CD8-positive, alpha-beta T cell (primary cell): ENCODE measurements at places on chromosomes 5 and 9.

DNA sequence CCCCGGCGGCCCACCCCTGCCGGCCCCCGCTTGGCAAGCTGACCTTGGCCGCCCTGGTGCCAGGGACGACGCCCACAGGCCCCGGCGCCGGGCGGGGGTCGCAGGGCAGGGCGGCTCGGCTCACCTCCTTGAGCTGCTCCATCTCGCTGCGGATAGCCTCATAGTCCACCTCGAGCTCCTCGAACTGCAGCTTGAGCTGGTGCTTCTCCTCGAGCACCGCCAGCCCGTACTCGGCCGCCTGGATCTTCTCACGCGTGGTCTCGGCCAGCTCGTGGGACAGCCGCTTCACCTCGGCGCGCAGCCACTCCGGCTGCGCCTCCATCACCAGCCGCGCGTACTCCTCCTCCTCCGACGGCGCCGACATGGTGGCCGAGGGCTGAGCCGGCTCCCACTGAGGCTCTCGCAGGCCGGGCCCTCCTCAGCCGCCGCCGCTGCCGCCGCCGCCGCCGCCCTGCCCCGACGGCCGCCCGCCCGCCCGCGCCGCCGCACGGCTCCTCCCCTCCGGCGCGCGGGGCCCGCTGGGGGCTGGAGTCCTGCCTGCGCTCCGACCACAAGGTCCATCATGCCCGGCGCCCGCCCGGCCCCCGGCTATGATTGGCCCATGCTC is at the start of gene BICD2:
Gene BICD2, minus strand, starts transcription at position 453 of the 607 bp plus-strand sequence. Its CDS starts 89 bp downstream, at position 364.
- no peak for DNase-seq

- DNase-seq: no peak
Measured at GRCh38 chr5:29218138-29218537, 1975.3 kb upstream of the CDH6 start.

GRCh38 chr5:134491841-134492442 is 33.5 kb upstream of the JADE2 start:
- no peak for DNase-seq

GRCh38 chr9:127979333-127980059 is 1.3 kb downstream of the EEIG1 start:
- DNase-seq: peak; percentile 41

DNA sequence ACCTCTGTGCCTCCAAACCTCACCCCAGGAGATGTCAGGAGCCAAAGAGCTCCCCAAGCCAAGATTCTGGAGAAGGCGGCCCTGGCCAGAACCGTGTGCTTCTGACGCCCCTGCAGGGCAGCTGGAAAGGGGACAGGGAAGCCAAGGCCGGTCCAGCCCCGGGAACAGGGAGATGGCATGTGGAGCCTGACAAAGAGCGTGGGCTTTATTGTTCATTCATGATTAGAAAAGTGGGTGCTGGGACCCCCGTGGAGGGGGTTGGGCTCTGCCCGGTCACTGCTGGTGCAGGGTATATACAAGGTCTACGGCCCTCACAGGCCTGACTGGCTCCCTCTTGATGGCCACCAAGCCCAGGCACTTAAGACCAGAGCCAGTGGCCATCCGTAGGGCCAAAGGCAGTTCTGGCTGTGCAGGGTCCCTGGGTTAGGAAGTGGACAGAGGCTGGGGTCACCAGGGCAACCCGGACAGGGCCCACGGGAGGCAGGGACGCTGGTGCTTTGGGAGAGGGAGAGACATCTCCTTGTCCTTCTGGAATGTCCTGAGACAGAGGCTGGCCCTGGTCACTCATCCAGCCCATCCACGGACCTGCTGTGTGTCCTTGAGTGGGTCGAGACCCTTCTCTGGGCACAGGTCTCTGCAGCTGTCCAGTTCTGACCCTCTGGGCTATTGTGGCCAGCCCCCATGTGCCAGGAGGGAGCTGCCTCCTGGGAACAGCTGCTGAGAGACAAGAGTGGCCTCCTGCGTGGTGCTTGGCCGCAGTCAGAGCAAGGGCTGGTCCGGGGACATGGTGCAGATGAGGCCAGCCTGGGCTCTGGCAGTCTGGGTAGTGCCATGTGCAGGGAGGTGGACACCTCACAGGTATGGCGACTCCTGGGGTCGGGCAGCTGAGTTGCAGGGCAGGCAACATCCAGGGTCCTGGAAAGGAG is 12.5 kb downstream of the NINJ1 start:
- DNase-seq: no peak

- no peak for DNase-seq
Measured at GRCh38 chr5:138849439-138849838, 25.7 kb downstream of the LRRTM2 start.

DNA sequence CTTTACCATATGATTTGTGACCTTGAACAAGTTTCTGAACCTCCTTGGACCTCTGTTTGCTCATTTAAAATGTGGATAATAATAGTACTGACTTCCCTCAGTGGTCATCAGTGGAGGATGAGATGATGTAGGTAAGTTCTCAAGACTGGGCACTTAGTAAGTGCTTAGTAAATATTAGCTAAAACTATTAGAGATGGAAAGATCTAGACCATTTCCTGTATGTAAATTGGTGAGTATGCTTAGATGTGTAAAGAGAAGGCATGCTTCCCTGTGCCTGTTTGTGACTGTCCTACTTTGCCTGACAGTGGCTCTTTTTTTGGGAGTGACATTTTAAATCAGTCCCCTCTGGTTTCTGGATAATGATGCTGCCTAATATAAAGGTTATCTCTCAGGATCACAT is 288.1 kb downstream of the GABRB2 start:
- no peak for DNase-seq
